ENCODE measurements at places on chromosomes 5 and 9. TPM values are rescaled to one million over a fixed set of nuclear protein-coding genes. Genes with fewer than 3 reads are reported as not detected.

GRCh38 chr9:107615321-107615720 lies 125.8 kb upstream of the KLF4 start:
- DNase-seq = no peak

DNA sequence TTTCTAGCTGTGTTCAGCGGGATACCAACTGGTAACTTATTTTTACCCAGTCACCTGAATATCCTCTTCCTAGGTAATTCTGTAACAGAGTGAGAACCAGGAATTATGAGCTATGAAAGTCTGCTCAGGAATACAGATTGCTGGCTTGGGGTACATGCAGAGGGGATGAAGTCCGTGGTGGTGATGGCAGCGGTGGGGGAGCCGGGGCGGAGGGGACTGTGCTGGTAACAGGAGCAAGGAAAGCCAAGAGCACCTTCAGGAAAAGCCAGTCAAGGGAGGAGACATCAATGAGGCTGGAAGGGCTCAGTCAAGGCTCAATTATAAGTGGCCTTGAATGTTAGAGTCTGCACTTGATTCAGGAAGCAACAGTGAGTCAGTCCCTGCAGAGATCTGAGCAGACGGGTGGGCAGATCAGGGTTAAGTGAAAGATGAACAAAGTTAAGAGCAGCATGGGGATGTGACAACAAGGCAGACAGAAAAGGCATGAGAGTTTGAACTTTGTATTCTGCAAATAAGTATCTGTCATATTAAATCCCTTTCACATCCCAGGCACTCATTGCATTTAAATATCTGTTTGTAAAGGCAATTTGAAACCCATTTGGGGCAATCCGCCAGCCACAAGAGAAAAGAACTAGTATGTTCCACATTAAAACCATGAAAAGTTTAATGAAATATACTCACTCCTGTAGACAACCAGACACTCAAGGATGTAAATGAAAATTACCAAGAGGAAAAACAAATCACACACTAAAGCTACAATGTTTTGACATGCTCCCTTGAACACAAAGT lies 101.2 kb downstream of the TTC39B start:
- DNase-seq = no peak

DNA sequence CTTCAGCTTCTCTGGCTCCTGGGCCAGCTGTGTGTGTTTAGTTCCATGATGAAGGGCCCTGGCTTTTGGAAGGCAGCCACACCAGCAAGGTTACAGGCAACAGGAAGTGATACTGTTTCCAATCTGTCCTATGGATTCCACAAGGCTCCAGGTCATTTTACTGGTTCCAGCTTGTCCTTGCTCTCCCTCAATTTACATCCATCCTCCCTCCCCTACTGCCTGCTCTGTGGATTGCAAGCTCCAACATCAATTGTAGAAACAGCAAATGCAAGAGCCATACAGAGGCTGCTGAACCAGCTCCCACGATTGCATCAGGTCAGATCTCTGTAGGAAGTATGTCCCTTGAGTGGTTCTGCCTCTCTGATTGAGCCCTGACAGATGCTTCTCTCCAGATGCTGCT lies 409.8 kb downstream of the NTRK2 start:
- DNase-seq = no peak

The CDX1 gene
- not detected for total RNA-seq

GRCh38 chr5:137622850-137623249 lies 113.0 kb downstream of the KLHL3 start:
- DNase-seq = peak; percentile 82

The SLCO6A1 gene
- not detected for total RNA-seq

DNA sequence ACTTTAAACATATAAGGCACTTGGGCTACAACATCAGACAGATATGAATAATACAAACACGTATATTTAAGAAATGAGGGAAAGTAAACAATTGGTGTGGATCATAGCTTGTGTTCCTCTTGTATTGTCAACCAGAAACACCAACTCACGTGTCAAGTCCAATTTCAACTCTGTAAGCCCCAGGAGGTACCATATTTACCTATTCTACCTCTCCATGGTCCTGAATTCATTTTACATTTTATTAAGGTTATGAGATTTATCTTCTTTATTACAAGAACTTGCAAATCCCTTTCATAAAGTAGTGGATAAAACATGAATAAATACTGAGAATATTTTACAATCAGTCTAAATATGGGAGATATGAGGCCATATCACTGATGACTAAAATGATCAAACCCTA lies 501.6 kb downstream of the MAT2B start:
- no peak for DNase-seq

DNA sequence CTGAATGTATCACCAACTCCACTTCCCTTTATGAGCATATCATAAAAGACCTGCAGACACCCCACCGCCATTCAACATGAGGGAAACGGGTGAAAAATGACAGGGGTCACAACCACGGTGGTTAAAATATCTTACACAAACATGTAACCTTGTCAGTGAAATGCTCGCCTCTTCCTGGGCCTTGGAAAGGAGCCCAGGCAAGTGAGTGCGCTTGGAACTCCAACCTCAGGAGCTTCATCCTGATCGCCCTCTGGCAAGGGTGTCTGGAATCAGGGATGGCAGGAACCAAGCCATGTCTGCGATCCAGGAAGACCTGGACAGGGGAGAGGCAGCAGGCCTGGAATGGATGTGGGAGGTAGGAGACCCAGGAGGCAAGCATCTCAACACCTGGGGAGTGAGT lies 282.7 kb downstream of the GAS1 start:
- no peak for DNase-seq

DNA sequence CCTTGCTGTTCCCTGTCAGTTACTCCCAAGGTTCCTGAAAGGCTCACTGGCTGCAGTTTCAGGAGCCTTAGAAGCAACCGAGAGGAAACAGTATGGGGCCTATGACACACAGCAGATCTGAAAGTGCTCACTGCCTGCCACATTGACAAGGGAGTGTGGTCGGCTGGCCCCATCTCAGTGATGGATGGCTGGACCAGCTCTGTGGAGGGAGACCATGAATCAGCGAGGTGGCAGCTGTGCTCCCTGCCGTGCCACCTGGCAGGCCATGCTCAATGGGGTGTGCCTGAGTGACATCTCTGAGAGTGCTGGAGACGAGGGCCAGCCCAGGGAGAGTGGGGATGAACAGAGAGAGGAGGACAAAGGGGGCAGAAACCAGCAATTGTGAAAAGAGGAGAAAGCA lies 49.1 kb downstream of the DOCK2 start:
- DNase-seq = no peak

The FPGS gene
- 20.3 TPM for total RNA-seq

GRCh38 chr5:71829206-71829605 lies 110.1 kb downstream of the CARTPT start:
- no peak for DNase-seq

DNA sequence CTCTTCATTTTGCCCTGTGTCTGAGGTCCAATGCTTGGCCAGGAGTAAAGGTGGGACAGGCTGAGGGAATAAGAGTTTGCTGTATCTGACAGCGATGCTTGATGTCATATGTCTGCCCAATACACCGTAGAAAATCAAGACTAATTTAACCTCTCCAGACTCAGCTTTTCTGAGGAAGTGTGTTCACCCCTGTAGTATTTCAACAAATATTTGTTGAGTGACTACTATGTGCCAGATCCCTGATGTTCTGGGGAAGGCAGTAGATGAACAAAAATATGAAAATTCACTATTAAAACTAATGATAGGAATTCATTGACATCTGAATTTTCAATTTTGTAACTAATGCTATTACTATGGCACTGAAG lies 489.7 kb downstream of the EBF1 start:
- no peak for DNase-seq

- no peak for DNase-seq
These were observed 53.5 kb downstream of the RGS3 start for GRCh38 chr9:113516840-113517577.

The CEP72 gene
- total RNA-seq = 7.1 TPM

The ATP10B gene
- 15.0 TPM for total RNA-seq

- peak; percentile 34 for DNase-seq
These were observed 34.9 kb upstream of the FGF1 start for GRCh38 chr5:142720641-142721271.

- no peak for DNase-seq
These were observed 11.3 kb upstream of the TMEM141 start for GRCh38 chr9:136779808-136780207.

DNA sequence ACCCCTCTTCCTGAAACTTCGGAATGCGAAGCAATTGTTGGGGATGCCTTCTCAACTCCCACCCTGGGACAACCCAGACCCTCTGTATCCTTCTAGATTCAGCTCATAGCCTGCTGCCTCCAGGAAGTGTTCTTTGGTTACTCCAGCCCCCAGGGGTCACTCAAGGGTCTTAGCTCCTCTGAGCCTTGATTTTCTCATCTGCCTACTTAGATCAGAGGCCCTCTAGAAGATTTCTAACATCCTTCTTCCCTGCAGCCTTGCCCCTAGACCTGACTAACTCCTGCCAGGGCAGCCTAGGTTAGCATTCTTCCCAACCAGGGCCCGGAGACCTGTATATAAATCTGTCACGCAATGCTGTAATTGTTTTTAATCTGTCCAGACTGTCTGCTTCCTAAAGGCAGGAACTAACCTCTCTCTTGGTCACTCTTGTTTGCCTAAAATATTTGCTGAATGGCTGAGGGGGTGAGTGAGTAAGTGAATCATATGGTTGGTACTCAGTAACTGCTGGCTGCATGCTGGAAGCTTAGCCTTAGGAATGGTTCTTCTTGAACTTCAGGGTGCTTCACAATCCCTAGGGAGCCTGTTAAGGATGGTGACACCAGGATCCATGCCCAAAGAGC lies 8.2 kb downstream of the GALNT10 start:
- DNase-seq = no peak

The SNX2 gene
- 74.2 TPM for total RNA-seq

DNA sequence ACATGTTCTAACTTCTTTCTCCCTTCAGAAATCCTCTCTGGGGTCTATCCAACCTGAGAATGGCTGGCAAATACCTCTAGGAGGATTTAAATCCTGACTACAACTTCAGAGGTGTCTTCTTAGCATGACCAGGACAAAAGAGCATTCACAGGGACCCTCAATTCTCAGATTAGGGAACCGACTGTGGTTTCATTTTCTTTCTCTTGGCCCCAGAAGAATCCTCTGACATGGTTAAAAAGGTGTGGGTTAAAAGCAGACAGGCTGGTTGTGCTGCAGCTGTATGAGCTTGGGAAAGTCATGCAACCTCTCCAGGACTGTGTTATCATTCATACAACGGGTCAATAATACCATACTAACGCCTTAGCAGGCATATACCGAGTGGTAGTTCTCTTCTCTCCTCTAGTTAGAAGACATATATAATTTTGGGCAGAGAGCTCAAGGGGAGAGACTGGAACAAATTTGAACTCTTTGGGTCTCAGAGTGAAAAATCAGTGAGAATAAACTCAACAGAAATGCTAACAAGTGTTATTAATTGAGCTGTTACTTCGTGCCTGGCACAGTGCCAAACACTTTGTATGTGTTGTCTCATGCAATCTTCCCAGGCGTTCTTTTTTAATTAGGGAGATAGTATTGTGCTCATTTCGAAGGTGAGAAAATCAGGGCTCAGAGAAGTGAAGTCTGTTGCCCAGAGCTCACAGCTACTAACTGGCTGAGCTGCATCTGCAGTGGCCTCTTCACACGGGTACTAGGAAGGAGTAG lies 35.2 kb downstream of the INSYN2B start:
- DNase-seq = no peak

- DNase-seq = no peak
These were observed 110.2 kb upstream of the COL5A1 start for GRCh38 chr9:134531220-134531970.

The PCDHA2 gene
- 11.4 TPM for total RNA-seq

GRCh38 chr9:101029315-101030085 lies 973 bp downstream of the PLPPR1 start:
- no peak for DNase-seq

- DNase-seq = no peak
These were observed 238.0 kb downstream of the ENC1 start for GRCh38 chr5:74402553-74402952.

The ARID3C gene
- total RNA-seq = 0.45 TPM

The SERF1B gene
- 66.8 TPM for total RNA-seq

DNA sequence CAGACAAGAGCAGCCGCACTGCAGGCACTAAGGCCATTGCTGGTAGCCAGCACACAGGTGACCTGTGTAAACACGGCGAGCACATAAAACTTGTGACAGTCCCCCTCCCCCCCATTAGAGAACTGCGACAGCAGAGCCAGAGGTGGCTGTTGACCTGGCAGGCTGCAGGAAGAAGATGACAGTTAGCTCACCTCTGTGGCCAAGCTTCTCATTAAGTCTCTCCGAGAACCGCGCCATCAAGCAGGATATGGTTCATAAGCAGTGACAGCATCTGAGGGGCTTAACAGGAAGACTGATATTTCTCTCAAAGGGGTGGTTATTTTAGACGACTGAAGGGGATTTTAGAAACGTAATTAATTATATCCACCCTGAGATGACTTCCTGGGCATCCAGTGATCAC lies 5.2 kb downstream of the SURF4 start:
- DNase-seq = no peak

The DNM1 gene
- total RNA-seq = 120 TPM

GRCh38 chr9:134359493-134360179 lies 33.4 kb downstream of the RXRA start:
- DNase-seq = no peak

GRCh38 chr9:16039218-16039987 lies 486.6 kb downstream of the CCDC171 start:
- no peak for DNase-seq

DNA sequence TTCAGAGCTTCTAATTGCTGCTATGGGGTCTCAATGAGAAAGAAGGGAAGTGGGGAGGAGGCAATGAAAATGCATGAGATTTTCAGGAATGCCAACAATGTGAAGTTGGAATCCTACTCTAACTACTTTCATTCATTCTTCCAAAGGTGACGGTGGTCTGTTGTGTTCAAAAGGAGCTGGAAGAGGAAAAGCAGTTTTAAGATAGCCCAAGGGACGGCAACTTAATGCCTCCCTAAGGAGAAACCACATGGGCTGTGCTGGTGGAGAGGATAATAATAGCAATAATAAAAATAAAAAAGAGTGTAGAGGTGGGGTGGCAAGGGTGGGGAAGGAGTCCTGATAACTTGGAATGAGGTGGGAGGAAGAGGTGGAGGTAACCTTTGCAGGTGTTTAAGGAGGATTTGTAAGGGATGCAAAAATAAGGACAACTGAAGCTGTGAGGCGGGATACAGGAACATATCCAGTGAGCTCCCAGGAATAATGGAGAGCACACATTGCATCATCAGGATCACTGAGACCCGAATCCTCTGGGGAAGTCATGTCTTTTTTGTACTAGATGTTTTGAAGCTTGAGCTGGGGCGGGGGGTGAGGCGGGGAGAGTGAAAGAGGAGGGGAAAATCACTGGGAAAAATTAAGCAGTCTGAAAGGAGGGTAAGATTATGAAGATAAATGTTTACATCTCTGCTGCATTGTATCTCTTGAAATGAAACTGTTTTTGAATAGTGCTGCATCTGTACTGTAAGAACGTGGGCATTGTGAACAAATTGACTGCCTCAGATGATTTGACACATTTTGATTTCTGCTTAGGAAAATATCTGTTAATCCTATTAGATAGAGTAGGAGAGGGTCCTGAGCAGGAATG lies 120.1 kb upstream of the TMEM161B start:
- no peak for DNase-seq

Data from cerebellum (tissue), 4 donors.